ENCODE measurements at places on chromosomes 4 and X.
A peak's percentile ranks its signal among the peaks of the same experiment; 100 is the strongest.

GRCh38 chr4:23932186-23932585 lies 42.3 kb upstream of the PPARGC1A start:
- no peak for DNase-seq

DNA sequence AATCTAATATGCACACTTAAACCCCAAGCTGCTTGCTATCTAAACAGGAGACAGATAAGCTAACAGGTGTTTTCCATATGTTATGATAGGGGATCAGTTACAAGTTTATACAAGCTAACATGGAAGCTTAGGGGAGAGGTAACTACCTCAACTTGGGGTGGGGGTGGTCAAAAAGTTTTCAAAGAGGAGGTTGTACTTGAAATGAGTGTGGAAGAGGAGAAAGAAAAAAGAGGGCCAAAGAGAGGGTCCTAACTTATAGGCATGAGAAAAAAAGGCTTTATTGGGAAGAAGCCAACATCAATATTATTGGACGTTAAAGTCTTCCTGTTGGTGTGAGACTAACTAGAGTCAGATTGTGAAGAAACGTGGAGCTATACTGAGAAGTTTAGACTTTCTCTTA lies 205.9 kb downstream of the NDST4 start:
- DNase-seq = no peak

DNA sequence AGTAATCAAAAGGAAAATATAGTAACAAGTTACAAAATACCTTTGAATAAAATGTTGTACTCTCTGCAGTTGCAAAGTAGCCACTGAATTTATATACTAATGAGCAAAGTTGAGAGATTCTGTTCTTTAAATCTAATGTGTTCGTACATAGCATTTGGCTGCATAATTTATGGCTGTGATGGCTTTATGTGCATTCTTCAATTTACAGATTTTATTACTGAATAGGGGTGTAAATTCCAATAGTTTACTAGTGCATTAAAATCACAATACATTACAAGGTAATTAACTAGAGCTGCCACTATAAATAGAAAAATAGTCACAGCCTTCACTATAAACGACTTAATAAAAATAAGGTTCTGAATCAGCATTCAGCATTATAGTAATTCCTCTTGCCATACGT lies 620.0 kb downstream of the ADGRL3 start:
- DNase-seq = no peak

DNA sequence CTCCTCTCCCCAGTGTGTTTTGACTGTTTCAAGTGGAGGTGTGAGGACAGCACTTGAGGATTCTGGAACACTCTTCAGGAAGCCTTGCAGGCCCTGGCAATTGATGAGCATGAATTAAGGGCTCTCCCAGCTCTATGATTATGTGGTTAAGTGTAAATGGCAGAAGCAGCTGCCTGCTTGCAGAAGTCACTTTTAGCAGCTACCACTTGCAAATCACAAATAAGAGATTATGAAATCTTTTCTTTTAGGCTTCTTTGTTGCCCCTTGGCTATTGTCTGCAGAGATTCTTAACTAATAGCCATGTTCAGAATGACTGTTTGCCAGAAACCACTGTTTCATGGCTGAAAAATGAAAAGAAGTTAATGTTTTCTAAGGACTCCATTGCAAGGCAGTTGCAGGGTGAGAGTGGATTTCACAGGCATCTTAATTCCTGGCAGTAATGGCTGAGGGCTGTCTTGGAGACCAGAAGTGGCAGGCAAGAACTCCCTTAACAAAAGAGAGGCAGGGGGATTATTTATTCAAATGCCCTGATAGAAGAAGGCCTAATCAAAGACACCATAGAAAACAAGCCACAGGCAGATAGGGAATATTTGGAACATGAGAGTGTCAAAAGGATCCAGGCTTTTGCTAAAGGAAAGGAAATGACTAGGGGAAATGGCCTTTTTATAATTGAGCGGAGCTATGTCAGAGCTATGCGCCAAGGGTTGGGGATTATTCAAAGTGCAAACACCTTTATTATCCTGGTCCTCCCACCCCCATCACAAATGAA lies 8.3 kb upstream of the HOPX start:
- no peak for DNase-seq

DNA sequence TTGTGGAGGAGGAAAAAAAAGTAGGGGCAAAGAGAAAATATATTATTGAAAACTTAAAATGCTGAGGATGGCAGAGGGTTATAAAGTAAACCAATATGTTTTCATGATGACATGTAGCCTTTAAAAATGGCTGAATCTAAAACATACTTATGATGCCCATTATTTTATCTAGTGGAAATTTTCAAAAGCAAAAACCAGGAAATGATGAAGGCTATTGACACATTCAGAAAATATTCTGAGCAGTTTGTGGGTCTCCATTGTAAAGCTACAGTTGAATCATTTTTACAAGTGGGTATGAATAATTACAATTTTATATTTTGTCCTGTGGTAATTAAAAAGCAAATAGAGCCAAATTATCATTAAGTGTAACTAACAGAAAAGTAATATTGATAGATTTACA lies 10.7 kb downstream of the PLS3 start:
- no peak for DNase-seq

DNA sequence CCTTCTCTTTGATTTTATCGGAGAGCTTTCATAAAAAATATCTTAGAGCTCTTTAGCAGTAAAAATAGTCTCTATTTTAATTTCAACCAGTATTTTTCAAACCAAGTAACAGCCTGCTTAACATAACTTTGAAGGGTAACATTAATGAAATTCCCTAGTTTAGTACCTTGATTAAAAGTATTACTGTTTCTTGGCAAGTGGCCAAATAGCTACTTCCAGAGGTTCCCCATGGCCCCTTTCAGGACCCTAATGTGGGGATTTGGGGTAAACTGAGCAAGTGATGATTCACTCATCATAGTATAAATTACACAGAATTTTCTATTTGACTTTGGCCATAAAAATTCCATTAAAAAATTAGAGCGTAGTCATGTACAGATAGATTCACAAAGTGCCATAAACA lies 211.0 kb downstream of the CAMK2D start:
- DNase-seq = no peak

DNA sequence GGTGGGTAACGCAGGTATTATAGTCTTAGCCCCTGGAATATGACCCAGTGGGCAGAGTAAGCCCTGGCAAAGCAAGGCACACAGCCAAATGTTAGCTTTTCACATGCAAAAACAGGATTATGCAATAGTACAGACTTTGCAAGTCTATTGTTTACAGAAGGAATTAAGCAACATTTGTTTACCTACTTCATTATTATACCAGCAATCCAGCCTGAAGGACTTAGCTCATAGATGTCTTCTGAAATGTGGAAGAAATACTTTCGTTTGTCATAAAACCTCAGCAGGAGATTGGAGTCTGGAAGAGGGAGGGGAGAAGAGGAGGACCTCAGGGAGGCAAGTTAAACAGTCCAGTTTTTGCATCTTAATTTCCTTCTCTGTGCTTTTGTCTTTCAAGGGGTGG lies 226.7 kb upstream of the CENPE start:
- no peak for DNase-seq

DNA sequence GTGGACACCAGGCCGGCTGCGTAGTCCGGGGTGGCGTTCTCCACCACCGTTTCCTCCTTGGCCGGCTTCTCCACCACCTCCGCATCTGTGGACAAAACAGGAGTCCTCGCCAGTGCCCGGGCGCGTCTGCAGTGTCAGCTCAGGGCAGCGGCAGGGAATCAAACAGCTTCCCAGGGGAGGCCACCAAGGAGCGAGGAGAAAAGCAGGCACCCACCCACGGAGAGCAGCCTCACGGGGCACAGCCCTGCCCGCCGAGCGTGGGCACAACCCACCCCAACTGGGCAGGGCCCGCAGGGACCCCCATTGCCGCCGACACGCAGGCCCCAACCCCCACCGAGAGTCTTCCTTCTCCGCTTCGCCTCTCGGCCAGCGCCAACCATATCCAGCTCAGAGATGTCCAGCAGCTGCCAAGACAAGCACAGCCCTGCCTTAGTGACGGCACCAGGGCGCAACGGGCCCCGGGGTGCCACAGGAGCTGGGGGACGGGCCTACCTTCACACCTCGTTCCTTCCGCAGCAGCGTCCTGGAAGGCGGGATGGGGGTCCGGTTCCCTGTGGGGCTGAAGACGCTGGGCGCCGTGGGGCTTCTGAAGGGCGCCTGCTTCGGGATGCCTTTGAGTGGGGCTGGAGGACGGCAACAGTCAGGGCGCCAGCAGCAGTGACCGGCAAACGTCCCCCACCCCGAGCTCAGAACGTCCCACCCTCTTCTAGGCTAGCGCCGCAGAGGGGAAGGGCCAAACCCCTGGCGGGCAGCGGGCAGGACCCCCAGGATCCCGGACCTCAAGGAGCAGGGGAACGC lies 22.8 kb downstream of the NELFA start:
- DNase-seq = no peak

GRCh38 chrX:143027275-143027674 lies 1.5 kb downstream of the SPANXN4 start:
- DNase-seq = no peak

DNA sequence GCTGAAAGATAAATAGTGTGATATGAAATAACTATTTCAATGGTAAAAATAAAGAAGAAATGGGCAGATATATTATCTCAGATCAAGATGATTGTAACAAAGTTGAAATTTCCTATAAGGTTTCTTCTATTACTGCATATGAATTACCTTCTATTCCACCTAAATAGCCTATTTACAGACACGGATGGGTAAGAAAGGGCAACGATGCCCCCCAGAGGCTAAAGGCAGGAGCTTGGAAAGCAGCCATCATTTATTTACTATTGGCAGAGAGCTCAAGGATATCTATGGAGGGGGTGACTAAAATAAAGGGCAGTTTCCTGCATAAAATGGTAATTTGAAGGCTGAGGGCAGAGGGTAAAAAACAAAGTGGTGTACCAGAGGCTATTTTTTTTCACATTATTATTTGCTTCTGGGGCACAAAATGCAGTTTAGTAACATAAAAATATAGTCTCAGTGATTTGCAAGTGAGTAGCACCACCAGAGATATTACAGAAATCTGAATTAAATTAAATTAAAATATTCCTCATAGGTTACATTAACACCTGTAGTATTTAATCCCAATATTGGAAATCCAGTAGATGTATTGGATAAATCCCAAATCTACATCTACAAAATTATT lies 123.1 kb downstream of the BTC start:
- DNase-seq = no peak

DNA sequence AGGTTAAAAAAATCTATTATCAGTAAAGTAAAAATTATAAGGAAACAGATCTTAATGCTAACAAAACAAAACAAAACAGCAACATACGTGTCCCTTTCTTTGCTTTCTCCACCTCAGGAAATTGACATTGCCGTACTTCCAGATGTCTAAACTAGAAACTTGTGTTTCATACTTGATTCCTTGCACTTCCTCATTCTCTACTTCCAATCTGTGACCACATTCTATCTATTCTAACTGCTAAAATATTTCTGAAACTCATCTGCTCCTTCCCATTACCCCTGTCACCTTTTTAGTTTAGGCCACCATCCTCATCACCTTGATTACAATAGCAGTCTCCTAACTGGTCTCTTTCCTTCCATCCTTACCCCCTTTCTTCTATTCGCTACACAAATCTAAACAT lies 22.5 kb upstream of the RPA4 start:
- no peak for DNase-seq

GRCh38 chr4:165610679-165611437 lies 232.1 kb downstream of the CPE start:
- DNase-seq = peak; percentile 2

DNA sequence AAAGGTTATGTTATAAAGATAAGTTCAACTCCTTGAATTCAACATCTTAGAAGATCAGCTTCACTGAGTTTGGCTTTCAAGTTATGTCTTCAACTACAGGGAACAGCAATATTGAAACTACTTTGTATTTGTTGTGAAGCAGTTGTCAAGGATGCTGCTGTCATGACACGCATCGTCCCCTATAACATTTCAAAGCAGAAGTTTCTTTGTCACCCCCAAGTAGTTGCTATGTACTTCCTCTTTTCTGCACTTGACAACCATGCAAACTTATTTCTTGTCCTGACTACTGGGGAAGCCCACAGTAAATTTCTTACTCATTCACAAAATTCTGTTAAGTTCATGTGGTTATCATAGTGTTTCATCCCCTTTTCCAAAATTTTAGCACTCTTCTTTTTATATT lies 14.3 kb downstream of the ANTXR2 start:
- DNase-seq = no peak

DNA sequence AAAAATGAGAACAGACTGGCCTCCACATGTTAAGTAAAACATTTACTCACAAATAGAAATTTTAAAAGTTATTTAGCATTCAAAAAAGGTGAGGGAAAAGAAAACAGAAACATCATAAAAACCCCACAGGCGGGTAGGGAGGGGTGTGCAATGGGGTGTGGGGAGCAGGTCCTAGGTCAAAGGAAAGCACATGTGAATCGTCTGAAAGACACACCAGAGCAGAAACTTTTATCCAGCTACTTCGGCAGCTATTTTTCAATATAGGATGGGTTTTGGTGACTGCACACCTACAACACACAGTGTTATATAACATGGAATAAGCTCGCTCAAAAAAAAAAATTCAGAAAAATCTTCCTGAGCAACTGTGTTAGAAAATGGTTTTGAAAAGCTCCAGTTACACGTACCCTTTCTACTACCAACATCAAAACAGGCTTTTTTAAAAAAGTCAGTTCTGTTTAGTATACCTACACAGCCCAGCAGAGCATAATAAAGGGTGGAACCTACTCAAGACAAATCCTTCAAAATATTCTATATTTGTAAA lies 1.6 kb downstream of the OTUD4 start:
- DNase-seq = no peak

DNA sequence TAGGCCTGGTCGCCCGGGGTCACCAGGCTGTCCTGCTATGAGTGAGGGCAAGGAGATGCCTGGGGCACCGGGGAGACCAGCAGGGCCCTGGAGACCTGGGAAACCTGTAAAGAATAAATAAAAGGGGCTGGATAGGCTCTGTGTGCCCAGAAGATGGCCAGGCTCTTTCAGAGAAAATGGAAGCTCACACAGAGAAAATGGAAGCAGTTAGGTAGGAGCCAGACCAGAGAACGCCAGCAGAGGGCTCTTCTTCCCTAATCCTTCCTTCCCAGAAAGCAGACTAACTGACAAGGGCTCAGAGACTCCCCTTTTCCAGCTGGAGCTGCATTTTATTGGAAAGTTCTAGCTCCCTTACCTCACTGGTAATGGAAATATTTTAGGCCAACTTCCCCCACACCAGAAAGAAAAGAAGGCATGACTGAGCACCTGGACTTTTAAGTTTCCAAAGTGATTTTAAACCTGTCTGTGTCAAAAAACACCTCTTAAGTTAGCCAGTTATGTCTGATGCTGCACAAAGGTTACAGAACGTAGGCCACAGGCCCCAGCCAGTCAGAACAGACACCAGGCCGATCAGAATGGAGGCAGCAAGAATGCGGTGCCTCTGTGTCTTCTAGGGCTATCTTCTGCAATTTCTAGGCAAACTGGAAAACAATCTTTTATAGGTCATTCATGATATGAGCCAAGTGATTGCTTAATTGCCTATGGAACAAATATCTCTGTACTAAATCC lies 74.0 kb downstream of the ATG4A start:
- peak; percentile 25 for DNase-seq

- DNase-seq = no peak
These were observed 220.9 kb upstream of the SFRP2 start for GRCh38 chr4:154009788-154010187.

DNA sequence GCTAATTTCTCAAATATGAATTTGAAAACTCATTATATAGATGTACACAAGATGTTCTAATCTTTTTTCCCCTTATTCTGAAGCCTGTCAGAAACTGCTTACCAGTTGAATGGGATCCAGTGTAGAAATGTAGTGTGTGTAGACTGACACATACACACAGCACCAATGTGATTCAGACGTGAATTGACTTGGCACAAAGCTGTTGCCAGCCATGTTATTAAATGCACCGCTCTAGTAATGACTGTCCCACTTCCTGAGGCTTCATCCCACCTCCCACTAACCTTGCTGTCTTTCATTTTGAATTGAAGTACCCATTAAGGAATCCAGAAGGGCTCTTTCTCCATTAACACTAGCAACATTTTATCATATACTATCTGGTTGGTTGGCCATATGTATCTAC lies 146.6 kb downstream of the PPA2 start:
- DNase-seq = no peak

Data from NCI-H1436 (cell line).